Left lung (tissue), 14 donors: ENCODE measurements at places on chromosomes 7 and 10. TPM values are rescaled to one million over a fixed set of nuclear protein-coding genes. Genes with fewer than 3 reads are reported as not detected.

DNA sequence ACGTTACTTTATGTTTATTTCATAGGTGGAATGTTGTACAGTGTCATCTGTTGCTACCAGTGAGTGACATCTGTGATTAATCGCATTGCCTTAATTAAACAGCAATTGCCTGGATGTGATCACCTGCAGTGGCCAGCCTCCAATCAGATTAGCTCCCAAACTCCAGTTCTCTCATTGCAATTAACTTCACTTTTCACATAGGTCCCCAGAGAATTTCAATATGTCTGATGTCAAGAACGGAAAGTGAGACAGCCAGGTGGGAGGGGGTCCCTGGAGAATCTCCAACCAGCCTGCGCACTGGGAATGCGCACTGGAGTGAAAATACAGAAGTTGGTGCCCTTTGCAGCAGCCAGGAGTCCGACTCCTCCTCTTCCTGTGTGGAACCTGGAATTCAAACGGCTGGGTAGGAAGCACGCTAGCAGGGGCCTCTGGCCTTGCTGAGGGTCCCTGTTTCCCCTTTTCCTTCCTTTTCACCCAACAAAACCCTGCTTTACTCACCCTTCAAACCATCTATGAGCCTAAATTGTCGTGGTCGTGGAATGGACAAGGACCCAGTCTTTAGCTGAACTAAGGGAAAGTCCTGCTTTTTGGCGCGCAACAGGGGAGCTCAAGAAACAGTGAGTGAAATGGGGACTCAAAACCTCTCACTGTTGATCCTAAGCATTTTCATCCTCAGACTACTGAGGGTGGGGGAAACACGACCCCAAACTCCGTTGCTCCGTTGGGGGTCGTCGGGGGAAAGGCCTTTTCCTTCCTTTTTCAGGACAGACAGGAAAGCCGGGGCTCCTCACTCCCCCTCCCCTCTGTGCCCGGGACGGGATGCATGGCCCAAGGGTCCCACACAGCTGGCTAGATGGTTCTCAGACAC lies 1355.5 kb upstream of the LRRTM3 start:
- DNase-seq: peak; percentile 35

DNA sequence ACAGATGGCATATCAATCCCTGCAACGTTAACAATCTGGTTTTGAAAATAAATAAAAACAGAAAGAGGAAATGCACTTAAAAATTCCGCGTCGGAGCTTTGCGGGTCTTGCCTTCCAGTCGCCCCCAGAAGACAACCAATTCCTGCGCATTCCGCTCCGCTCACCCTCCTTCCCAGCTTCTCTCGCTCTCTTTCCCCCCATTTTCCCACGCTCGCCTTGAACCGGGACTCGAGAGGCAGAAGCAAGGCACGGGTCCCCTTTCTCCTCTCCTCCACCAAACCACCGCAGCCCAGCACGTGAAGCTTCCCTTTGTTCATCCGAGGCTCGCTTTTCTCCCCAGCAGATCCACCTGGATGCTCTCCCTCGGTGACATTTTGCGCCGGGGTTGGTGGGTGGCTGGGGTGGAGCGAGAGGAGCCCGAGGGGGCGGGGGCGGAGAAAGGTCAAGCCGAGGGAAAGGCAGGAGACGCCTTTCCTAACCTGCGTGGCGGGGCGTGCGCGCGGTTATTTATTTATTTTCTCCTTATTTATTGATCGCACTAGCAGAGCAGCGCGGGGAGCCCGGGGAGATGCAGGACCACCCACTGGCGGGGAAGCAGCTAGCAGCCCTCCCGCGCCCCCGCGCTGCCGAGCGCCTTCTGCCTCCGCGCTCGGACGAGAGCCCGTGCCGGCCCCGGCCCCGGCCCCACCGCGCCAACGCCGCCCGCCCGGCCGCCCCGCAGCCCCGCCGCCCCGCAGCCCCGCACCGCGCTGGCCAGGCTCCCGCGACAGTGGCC lies at the start of gene KCND2:
Gene KCND2 (plus strand): TSS at position 475 of the 775 bp plus-strand sequence.
- DNase-seq: no peak

DNA sequence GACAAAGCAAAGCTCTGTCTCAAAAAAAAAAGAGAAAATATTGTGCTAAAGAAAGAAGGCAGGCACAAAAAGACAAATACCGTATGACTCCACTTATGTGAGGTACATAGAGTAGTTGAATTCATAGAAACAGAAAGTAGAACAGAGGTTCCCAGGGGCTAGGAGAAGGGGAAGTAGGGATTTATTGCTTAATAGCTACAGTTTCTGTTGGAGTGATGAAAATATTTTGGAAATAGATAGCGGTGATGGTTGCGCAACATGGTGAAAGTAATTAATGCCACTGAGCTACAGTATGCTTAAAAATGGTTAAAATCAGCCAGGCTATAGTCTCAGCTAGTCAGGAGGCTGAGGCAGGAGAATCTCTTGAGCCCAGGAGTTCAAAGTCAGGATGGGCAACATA lies 18.5 kb upstream of the NPFFR1 start:
- peak; percentile 83 for DNase-seq

GRCh38 chr7:110914263-110914662 lies 176.7 kb upstream of the LRRN3 start:
- no peak for DNase-seq

GRCh38 chr10:13231190-13231589 lies 3.0 kb downstream of the UCMA start:
- no peak for DNase-seq

DNA sequence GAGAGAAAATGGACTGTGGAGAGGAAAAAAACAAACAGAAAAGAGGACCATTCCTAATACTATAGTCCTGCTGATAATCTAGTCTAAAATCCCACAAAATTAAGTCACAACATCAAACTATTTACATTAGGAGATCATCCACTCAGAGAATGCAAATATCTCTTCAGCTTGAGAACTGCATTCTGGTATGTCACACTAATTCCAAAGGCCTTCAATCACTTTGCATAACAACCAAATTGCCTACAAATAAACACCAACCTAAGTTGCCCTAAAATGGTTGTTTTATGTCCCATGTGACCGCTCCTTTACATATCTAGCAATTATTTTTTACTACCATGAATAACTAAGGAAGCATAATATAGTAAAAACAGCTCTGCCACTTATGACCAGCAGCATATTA lies 264.3 kb downstream of the CACNA2D1 start:
- DNase-seq: no peak

DNA sequence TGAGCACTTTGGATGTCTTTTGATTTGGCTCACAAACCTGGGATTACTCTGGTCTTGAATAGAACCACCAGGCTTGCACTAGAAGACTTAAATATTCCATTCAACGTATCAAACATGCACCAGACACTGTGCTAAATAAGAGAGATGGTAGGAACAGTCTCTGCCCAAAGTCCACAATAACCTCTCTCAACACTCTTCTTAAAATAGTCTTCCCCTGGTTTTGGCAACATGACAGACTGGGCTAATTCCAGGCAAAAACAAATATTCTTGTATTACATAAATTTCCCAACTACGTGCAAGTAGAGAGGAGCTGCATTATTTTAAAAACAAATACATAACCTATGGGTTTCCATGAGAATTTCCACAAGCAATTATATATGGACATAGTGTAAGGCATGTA lies 64.8 kb upstream of the PAPSS2 start:
- DNase-seq: no peak

GRCh38 chr10:128625926-128626325 lies 499.7 kb upstream of the MKI67 start:
- DNase-seq: no peak

- DNase-seq: no peak
Observed at GRCh38 chr7:25881317-25882037, 270.5 kb upstream of the NFE2L3 start.

GRCh38 chr7:1053816-1054370 lies 9.5 kb downstream of the GPR146 start:
- DNase-seq: peak; percentile 28

DNA sequence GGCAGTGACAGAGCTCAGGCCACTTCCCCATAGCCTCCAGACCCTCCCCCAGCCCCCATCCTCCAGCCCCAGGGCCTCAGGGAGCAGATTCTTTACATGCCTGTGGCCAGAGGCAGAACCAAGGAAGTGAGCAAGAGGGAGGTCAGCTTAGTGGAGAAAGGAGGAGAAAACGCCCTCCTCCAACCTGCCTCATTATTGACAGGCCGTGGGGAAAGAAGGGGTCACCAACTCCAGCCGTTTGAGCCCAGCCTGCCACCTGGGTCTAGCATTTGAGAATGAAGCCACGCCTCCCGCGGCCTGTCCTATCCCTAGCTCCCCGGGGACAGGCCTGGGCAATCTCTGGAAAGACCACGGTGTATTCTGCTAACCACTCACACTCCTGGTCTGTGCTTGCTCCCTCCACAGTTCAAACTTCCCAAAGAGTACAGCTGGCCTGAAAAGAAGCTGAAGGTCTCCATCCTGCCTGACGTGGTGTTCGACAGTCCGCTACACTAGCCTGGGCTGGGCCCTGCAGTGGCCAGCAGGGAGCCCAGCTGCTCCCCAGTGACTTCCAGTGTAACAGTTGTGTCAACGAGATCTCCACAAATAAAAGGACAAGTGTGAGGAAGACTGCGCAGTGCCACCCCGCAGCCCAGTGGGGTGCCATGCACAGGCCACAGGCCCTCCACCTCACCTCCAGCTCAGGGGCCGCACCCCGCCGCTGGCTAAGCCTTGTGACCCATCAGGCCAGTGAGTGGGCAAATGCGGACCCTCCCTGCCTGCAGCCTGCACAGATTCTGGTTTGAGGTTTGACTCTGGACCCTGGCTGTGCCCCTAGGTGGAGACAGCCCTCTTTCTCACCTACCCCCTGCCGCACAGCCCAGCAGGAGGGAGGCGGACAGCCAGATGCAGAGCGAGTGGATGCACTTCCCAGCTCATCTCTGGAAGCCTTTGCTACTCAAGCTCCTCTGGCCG lies 14.3 kb upstream of the TRIM8 start:
- DNase-seq: no peak

- no peak for DNase-seq
Observed at GRCh38 chr10:49055221-49055849, 60.0 kb downstream of the VSTM4 start.

DNA sequence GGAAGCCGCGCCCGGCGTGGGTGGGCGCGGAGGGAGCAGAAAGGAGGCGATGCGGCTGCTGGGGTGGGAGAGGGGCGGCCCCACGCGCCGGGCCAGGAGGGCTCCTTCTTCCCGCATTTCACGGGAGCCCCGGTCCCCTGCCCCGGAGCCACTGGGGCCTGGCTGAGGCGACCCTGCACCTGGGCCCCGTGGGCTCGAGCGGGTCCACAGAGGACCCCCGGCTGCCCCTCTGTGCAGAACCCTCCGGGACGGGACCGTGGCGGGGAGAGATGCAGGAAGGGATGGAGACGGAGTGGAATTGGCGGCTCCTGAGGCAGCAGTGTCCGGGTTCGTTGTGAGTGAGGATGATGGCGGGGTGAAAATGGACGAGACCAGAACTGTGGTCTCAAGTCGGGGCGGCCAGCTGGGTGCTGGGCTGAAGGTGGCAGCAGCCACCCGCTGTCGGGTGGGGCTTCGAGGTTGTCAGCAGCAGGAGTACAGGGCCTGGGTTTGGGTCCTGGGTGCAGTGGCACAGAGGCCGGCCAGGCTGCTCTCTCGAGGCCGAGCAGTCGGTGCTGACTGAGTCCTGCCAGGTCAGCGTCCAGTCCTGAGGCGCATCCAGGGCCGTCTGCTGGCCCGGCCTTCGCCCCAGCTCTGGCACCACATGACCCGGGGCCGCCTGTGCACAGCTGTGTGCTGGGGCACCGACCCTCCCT lies 80.4 kb downstream of the VIPR2 start:
- no peak for DNase-seq

DNA sequence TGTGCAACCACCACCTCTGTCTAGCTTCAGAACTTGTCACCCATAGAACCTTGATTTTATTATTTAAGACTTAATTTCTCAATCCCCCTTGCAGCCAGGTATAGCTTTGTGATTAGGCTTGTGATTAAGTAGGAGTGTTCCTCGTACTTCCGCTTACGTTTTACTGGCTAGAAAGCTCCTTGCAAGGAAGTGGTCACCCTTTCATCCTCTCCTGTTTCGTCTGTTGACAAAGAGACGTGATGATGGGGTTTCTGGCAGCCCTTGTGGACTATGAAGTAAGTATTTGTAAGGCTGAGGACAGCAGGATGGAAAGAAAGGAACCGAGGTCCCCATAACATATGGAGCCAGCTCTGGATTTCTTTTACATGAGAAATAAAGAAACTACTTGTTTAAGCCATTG lies 86.5 kb upstream of the KDM7A start:
- DNase-seq: no peak

GRCh38 chr7:44912775-44913347 lies 27.5 kb upstream of the PURB start:
- no peak for DNase-seq

- DNase-seq: no peak
Observed at GRCh38 chr10:664301-664700, 25.2 kb downstream of the DIP2C start.

- no peak for DNase-seq
Observed at GRCh38 chr10:1292611-1293031, 236.4 kb downstream of the WDR37 start.

DNA sequence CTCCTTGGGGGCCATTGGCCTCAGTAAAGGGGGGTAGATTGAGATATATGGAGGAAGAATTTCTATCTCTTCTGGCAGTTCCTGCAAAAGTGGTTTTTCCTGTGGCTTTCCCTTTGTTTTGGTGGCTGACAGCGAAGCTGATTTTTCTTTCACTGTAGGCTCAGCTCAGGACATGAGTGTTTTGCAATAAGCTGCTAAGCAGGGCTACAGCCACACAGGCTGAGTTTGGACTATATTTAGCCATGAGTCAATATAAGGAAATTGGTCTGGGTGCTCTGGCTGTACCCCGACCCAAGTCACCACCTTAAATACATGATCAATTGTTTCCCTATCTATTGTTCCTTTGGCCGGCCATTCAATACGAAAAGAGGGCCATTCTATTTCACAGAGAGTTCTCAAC lies 212.7 kb upstream of the KCND2 start:
- no peak for DNase-seq

- no peak for DNase-seq
Observed at GRCh38 chr10:110522365-110522988, 24.8 kb downstream of the DUSP5 start.

DNA sequence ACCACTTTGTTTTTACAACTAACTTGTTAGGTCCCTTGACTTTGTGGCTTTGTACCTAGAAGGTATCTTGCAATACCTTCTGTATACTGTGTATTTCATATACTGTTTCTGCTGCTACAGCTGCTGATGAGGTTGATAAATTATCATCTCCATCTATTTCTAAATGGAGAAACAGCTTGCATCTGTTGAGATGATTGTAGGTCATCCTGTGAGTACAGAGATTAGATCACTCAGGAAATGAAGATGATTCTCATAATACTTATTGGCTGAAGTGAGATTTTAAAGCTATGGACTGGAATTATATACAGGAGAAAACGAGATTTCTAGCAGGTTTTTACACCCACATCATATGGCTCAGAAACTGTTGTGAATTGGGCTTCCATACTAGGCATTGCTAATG lies 280.5 kb downstream of the KCND2 start:
- no peak for DNase-seq

AHR gene
- 200 TPM for total RNA-seq

SLC37A3 gene
- 36.2 TPM for total RNA-seq

C10orf53 gene
- total RNA-seq: not detected

PNLIPRP1 gene
- total RNA-seq: not detected

PAPSS2 gene
- 114 TPM for total RNA-seq

MYL7 gene
- total RNA-seq: 1.8 TPM

SORCS3 gene
- total RNA-seq: not detected

ITIH2 gene
- 0.55 TPM for total RNA-seq

ACTL6B gene
- not detected for total RNA-seq

OR2A7 gene
- 5.3 TPM for total RNA-seq

ST8SIA6 gene
- 7.5 TPM for total RNA-seq

TBXAS1 gene
- total RNA-seq: 38.4 TPM

DPP6 gene
- total RNA-seq: 0.52 TPM
